ENCODE measurements at places on chromosomes 2 and 18. TPM values are rescaled to one million over a fixed set of nuclear protein-coding genes. Genes with fewer than 3 reads are reported as not detected.

DNA sequence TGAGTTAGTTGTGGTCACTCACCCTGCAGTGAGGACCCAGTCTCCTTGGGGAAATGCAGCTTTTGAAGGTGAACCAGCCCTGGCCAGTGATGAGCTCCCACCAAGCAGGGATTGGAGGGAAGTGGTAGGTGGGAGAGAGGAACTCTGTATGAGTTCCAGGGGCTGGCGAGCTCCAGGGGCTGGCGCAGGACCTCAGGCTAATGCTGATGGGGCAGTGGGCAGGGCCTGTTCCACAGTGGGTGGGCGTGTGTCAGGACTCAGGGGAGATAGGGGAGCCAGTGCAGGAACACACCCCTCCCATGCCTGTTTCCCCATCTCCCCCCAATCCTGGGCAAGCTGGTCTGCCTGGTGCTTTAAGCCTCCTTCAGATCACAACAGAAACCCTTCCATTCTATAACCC, 208.4 kb downstream of the DYSF start:
- no peak for DNase-seq

- DNase-seq, result no peak
Measured at GRCh38 chr2:44055664-44056063, 59.9 kb upstream of the LRPPRC start.

- DNase-seq, result no peak
Measured at GRCh38 chr2:227082286-227082685, 81.7 kb downstream of the COL4A4 start.

- no peak for DNase-seq
Measured at GRCh38 chr2:20175931-20176330, 49.0 kb downstream of the SDC1 start.

The CABYR gene
- 0.64 TPM for total RNA-seq

Measured in LHCN-M2 (cell line).